ENCODE measurements at places on chromosomes 1 and 21.

DNA sequence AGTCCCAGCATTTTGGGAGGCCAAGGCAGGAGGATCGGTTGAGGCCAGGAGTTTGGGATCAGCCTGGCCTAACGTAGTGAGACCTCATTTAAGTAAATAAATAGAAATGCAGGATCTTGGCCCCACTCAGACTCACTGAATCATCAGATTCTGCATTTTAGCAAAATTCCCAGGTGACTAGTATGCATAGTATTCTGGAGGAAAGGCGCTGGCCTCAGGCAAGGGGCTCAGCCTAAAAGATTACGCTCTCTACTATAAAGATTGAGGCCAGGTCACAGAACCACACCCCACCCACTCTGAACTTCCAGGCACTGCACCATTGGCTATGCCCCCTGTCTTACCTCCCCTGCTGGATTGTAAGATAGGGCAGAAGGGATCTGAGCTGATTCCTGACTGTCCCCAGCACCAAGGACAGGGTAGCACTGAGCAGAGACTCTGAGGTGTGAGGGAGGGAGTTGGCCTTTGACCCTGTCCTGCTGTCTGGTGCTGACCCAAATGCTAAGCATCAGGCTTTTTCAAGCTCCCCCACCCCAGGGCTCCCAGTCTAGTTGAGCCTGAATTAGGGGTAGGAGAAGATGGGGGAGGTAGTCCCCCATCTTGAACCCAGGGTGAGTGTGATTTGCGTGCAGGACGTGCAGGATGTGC is 2.7 kb downstream of the FOXE3 start:
- no peak for DNase-seq

DNA sequence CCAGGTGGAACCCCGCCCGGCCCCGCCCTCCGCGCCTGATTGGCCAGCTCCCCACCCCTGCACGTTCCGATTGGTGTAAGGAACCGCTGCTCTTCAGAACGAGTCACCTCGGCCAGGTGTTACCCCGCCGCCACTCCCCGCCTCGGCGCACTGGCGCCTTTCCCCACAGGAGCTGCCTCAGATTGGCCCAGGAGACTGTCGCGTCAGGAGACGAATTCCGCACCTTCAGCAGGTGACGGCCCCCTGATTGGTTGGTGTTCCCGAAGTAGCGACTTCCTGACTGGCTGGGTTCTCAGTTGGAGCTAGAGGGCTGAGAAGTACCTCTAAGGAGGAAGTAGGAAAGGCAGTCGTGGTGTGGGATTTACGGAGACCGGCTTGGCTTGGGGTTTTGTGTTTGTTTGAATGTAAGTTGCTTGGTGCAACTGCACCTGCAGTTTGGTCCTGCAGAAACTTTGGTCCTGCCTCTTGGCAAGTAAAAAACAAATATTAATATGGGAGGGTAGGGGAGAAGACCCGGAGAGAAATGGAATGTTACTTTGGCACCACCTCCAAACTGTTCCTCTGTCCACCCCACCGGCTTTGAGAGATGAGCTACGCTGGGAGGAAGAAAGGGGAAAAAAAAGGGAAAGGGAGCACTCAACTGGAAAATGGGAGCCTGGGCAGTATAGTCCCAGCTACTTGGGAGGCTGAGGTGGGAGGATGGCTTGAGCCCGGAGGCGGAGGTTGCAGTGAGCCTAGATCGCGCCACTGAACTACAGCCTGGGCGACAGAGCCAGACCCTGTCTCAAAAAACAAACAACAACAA is 415 bp upstream of the F11R start:
- DNase-seq: peak; percentile 86

GRCh38 chr1:223030871-223031400 is 112.1 kb downstream of the TLR5 start:
- no peak for DNase-seq

DNA sequence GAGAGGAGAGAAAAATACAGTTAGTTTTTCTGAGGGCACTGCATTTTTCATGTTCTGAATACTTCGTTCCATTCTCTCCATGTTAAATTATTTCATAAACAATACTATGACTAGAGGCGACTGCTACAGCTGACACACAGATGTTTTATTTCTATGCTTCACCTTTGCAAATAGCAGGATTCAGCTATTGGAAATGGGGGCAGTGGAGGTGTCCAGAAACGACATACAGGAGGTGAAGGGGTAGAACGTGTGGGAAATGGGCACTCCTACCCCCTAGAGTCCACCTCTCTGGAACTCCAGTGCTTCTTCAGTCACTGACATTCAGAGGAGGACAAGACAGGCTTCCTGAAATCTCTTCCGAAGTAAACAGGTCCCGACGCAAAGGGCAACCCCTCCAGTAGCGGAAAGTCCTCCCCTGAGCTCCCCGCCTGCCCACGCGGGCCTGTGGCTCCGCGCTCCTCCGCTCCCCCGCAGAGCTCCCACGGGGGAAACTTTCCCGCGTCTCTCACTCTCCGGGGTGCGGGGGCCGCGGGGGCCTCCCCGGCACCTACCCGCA is 480 bp downstream of the DPYD start:
- no peak for DNase-seq

DNA sequence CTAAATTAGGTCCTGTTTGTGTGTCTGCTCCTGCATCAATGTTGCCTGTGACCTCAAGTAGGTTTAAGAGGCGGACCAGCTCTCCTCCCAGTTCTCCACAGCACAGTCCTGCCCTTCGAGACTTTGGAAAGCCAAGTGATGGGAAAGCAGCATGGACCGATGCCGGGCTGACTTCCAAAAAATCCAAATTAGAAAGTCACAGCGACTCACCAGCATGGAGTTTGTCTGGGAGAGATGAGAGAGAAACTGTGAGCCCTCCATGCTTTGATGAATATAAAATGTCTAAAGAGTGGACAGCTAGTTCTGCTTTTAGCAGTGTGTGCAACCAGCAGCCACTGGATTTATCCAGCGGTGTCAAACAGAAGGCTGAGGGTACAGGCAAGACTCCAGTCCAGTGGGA is 79.9 kb downstream of the PRDM2 start:
- no peak for DNase-seq

- peak; percentile 71 for DNase-seq
Measured at GRCh38 chr1:152034654-152035538, 1.9 kb downstream of the S100A11 start.
